ENCODE measurements at places on chromosomes 2 and 18.
A peak's percentile ranks its signal among the peaks of the same experiment; 100 is the strongest.

DNA sequence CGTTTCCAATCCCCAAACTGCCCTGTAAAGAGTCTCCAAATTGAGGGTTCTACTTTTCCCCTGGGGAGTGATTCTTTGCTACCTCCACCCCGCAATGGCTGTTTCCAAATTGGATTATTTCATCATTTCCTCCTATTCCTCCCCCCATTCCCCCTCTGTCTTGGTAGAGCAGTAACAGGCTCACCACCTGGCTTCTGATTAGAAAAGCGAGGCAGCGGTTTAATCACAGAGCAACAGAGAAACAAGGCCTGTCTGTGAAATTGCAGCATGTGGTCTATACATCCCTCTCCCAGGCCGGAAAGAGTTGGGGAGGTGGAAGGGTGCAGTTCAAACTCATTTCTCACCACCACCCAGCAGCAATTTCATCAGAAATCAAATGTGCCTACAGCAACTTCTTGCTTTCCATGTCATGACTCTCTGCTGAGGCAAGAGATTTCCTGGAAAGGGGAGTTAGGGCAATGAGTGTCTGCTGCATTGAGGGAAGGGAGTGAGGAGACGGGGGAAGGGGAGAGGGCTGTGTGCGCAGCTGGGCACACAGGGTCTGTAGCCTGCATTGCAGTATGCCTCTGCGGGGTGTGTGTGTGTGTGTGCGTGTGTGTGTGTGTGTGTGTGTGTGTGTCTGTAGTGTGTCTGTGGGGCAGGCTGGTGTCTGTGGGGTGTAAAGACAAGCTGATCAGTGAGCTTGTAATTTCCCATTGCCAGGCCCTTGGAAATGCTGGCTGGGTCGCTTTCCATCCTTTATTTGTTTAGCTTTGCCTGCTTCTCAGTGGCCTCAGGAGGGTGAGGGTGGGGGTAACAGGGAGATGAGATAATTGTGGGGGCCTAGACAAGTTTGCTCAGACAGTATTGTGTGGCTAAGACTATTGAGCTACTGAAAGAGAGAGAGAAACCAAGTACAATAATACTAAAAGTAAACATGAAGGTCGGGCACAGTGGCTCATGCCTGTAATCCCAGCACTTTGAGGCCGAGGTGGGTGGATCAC is 13.5 kb upstream of the IGFBP2 start:
- peak; percentile 89 for DNase-seq

DNA sequence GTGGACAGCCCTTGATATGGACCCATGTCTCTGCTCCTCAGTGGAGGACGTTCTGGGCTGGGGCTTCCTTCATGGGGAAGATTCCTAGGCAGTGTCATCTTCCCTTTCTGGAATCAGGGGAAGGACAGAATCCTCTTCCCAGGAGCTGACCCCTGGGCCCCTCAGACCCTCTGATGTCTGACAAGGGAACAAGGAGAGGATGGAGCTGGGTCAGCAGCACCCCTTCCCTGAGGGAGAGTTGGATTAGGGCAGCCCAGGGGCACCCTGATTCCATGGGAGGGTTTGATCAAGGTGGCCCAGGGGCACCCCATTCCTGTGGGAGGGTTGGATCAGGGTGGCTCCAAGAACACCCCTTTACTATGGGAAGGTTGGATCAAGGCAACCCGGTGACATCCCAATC is 86.5 kb downstream of the ACKR3 start:
- DNase-seq = no peak

- peak; percentile 7 for DNase-seq
Measured at GRCh38 chr2:114727012-114727411, 284.6 kb downstream of the DPP10 start.

GRCh38 chr18:21341141-21341540 is 99.1 kb downstream of the GREB1L start:
- no peak for DNase-seq

GRCh38 chr2:204027091-204027490 is 90.5 kb downstream of the ICOS start:
- peak; percentile 71 for DNase-seq

- DNase-seq = no peak
Measured at GRCh38 chr2:42725657-42726056, 38.3 kb downstream of the OXER1 start.

DNA sequence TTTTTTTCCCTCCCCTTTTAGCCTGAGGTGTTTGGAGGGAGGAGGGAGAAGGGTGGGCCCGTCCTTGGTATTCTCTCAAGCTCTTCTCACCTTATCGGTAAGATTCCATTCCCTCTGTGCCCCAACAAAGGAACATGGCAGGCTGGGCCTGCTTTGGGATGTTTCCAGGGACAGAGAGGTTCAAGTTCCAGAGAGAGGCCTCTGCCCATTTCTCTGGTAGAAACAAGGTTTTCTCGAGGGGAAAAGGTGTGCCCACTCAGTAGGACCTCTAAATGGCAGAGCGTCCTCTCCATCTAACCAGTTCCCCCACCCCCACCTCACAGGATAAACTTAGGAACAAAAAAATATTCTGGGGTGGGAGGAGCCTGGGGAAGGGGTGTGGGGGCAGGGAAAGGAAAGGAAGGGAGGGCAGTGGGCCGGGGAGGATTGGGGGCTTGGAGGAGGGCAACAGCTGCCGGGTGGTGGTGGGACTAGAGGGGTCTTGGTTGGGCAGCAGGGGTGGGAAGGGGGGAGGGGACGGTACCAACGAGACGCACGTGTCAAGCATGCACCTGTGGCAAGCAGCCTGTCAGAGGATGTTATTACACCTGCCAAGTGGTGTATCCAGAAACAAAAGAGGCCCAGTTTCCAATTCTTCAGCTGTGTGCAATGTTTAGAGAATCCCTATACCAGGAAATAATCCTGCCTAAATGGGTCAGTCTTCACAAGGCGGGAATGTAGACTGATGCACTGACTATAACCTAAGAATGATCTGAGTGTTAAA is 2.1 kb downstream of the PCBP1 start:
- DNase-seq = peak; percentile 96

DNA sequence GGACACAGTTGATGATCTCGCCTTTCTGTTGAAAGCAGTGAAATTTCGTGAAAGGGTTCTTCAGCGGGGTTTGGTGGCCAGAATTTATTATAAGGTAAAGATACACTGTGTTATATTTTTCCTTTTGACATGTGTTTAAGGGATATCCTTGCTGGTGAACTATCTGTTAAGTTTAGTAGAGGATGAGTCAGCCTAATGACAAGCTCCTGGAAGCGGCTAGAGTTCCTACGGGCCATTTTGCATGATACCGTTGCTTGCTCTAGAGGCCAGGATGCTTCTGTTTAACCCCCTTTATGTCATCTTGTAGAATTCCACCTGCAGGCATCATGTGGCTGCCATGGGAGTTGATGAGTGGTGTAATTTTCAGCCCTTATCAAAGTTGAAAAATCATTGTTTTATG is 124.8 kb upstream of the BCL2L11 start:
- no peak for DNase-seq

GRCh38 chr2:231161252-231161839 is 36.5 kb upstream of the HTR2B start:
- no peak for DNase-seq

DNA sequence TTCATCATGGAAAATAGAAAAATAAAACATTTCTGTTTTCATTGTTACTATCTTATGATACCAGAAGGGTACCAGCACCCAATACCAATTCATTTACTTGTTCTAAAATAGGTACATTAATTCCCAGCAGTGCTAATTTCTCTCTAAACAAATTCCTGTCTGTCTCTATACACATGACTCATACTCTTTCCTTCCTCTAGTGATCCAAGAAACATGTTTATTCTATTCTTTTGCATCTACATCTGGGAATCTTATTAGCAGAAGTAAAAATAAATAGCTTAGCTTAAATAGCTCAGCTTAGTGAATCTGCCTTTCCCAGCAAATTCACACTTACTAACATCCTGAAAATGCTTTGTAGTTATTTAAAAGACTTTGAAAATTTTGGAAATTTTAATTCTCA is 84.5 kb upstream of the MAPRE2 start:
- no peak for DNase-seq

DNA sequence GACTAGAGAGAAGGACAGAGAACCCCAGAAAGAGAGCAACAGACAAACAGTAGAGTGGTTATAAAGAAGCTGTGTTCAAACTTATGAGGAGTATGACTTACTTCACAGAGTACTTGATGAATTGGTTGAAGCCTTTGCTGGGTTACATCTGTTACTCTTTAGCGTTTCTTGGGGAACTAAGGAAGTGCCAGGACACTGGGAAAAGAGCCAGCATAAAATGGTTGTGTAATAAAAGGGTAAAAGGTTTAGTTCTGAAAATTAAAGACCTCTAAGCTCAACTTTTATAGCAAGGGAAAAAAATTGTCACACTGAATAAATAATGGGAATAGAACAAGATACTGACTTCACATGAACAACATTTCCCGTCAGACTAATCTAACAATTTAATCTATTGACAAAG is 17.0 kb upstream of the STAT4 start:
- DNase-seq = no peak

DNA sequence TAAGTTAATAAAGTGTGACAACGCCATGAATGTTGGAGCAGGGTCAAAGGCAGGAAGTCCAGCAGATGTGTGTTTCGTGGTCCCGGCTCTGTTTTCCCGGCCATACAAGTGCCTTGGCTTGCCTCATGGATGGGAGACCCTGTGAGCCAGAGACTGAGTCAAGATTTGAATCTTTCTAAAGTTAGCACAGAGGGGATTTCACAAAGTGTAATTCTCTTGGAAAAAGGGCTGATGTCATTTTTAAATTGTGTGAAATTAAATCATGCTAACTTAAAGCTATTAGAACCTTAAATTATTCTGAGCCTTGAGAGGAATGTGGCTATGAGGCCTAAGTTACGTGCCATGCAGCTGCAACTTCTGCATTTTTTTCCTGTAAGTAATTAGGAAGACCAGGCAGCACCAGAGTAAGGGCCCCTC is 38.3 kb upstream of the RALBP1 start:
- peak; percentile 34 for DNase-seq

GRCh38 chr18:53686965-53687364 is 537.5 kb downstream of the MBD2 start:
- DNase-seq = no peak

DNA sequence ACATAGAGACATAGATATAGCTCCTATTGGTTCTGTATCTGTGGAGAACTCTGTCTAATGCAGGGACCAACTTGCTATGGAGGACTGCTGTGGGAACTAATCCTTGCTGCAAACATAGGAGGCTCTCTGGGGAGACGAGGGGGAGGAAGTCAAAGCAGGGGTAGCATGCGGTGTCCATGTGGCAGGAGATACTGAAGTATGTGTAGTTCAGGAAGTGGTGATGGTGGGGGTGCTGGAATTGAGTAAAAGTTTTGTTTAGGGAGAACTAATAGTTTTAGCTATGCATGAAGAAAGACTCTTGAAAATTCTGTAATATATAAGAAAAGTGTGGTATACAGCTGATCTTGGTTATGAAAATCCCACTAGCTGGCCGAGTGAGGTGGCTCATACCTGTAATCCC is 62.0 kb downstream of the ANKRD44 start:
- no peak for DNase-seq

DNA sequence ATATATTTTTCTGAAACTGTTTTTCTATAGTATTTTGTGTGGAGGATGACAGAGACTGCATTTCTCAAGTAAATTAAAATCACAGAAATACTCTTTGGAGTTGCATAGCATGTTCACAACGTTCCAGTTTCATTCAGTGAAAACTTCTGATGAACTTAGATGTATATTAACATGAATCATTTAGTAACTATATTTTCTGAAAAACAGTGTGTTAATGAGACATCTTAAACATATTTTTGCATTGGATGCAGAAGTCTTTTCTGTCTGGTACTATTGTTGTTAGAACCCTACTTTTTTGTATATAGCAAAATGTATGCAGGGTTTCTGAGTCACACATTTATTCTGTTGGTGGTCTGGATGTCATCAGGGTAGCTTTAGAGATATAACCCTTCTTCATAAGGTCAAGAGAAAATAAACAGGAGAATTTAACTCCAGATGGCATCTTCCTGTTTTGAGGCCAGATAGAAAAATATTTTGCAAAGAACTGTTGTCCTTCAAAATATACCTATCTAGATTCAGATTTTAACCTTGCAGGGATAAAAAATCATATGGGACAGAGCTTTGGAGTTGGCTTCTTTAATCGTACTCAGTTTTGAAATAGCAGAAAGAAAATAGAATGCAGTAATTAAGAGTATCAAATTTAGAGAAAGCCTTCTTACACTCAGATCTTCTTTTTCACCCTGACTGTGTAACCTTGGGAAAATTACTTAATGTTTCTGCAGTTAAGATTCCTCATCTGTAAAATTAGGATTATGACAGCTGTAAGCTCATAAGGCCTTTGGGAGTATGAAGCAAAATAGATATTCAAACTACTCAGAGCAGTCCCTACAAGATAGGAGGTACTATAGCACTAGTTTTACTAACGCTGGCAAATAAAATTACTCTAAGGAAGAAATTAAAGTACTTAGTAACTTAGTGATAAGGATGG is 5.3 kb downstream of the COL3A1 start:
- DNase-seq = peak; percentile 79

- DNase-seq = no peak
Measured at GRCh38 chr2:57598551-57598950, 448.1 kb upstream of the VRK2 start.

- no peak for DNase-seq
Measured at GRCh38 chr18:75574187-75574586, 146.7 kb upstream of the SMIM21 start.

- DNase-seq = no peak
Measured at GRCh38 chr2:112547333-112547732, 5.1 kb downstream of the POLR1B start.

GRCh38 chr2:30503007-30503694 is 56.1 kb downstream of the LCLAT1 start:
- DNase-seq = no peak

- DNase-seq = no peak
Measured at GRCh38 chr2:115161771-115162493, 719.5 kb downstream of the DPP10 start.

GRCh38 chr2:208319391-208319790 is 53.3 kb downstream of the PIKFYVE start:
- DNase-seq = no peak

DNA sequence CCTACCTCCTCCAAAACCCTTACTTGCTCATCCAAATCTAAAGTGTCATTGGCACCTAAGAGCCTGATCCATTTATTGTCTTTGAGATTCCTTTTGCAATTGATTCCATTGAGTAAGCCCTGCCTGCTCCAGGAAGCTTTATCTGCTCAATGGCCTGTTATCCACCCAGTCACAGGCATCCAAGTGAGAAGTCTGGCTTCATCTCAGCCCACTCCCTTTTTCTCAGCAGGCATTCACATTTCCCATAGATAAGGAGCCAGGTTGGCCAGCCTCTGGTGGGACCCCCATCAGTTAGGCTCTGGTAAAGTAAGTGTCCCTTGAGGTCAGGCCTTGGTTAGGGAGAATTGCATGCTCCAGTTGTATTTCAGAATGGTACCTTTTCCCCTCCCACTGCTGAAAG is 396.2 kb upstream of the ST6GAL2 start:
- DNase-seq = no peak

GRCh38 chr18:58217052-58217451 is 173.0 kb downstream of the NEDD4L start:
- DNase-seq = no peak

DNA sequence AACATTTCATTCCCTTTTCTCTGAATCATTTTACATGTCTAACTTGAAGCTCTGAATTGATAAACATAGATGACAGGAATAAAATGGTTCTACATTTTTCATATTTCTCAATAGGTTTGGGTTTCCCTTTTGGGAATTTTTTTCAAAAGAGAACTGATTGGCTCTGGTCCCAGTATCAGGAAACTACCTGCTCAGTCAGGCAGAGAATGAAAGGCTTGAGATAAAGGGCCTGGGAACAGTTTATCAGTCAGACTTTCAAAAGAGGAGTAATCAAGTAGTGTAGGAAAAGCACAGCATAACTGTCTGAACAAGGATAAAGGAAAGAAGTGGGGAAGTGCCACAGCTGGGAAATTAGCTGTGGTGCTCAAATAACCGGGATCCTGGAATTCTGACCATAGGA is 28.3 kb upstream of the CCL20 start:
- no peak for DNase-seq
